ENCODE measurements at places on chromosomes 5 and 9. TPM values are rescaled to one million over a fixed set of nuclear protein-coding genes. Genes with fewer than 3 reads are reported as not detected.
A peak's percentile ranks its signal among the peaks of the same experiment; 100 is the strongest.

- DNase-seq, result peak; percentile 71
- peaks cover 31% of the 10 kb centered on the region for H3K36me3 ChIP-seq
- H3K4me1 ChIP-seq, result peaks cover 52% of the 10 kb centered on the region
- peak overlapping the region; percentile 10 for H3K27ac ChIP-seq
- H3K4me3 ChIP-seq, result no peak overlapping the region
Measured at GRCh38 chr5:14727428-14727865, 62.9 kb downstream of the OTULIN start.

- no peak overlapping the region for H3K4me3 ChIP-seq
- no peaks in the 10 kb centered on the region for H3K36me3 ChIP-seq
Measured at GRCh38 chr5:128498844-128499455, 39.1 kb downstream of the FBN2 start.

Gene MARCHF11
- total RNA-seq, result 6.7 TPM

DNA sequence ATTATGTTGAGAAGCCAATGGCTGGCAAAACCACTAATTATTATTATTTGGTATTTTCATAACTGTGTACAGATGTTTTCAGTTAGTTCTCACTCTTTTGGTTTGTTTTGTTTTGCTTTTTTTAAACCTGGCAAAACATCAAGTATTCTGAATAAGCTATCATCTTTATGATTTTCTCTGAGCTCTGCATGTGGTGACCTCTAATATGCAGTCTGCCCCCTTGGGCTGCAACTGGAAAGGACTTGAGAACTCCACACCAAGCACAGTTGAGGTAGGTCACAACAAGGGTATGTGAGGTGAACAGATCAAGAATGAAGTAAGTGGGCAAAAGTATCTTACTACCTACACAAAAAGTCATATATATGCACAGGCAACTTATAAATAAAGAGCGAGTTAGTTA lies 202.2 kb downstream of the NFIB start:
- no peak for DNase-seq
- H3K27me3 ChIP-seq, result no peaks in the 10 kb centered on the region

Gene RRAGA
- 78.8 TPM for total RNA-seq
